ENCODE measurements at places on chromosomes 3 and 15.
A peak's percentile ranks its signal among the peaks of the same experiment; 100 is the strongest.

GRCh38 chr15:100598655-100599054 lies 3.3 kb downstream of the LINS1 start:
- DNase-seq, result no peak

- DNase-seq, result no peak
Measured at GRCh38 chr3:114406286-114406685, 112.5 kb downstream of the TIGIT start.

- DNase-seq, result no peak
Measured at GRCh38 chr15:80426316-80426715, 22.1 kb downstream of the ARNT2 start.

DNA sequence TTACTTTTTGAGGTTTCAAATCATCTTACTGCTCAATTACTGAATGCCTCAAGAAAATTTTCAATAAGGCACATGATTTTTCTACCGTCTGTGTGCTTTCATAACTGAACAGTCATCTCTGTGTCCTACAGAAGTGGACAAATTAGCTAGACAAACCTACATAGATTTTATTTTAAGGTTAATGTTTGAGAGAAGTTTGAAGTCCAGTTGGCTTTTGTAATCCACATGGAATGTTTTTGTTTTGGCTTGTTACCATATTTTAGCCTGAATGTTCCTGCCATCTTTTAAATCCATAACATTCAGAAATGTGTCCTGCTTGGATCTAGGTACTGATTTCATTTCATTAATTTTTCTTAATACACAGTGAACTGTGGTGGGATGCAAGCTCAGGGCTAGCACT lies 730.1 kb downstream of the IGSF11 start:
- no peak for DNase-seq

DNA sequence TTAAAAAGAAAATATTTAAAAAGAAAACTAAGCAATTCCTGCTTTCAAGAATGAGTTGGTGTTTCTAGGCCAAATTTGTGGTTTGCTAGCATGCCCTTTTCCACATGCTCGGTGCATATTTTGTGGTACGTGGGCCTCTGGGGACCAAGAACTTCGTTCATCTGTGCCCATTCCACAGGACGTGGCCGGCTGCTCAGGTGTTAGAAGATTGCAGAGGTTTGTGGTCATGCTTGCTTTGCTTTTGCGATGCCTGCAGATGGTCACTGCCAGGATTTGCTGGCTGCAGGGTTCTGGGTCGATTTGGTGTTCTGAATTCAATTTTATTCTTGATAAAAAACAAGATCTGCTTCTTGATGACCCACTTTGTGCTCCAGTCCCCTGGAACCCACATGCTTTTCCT lies 7.5 kb downstream of the PSTPIP1 start:
- DNase-seq, result no peak

DNA sequence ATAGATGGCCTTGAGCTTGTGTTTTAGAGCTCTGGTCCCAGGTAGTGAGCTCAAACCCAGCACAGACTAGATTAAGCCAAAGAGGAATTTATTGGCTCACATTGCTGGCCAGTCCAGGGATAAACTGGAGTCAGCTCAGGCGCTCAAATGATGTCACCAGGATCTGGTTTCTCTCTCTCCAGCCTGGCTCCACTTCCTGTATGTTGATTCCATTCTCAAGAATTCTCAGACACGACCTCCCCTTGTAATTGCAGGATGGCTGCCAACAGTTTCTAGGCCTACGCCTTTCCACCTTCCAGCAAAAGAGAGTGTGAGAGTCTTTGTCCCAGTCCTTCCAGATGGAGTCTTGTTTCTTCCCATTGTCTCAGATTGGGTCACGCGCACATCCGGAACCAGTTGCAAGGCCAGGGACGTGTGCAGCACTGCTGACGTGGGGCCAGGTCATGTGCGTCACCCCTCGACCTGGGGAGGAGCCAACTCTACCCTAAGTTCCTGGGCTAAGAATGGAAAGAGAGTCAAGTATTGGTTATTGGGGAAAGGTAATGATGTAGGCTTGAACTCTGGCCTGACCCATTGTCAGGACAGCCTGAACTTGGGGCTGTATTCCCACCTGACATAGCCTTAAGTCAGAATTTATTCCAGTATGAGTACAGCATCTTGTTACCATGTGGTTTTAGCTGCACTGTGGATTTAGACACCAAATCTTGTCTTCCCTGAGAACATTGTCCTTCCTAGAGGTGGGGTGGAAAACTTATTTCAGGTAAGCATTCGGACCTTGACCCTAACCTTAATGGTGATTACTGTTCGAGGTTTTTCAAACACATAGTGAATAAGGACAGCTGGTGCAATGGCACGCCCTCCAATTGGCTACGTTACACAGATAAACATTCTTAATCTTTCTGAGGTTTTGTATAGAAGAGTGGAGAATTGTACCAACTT lies 31.6 kb downstream of the CACNA1D start:
- DNase-seq, result no peak

- DNase-seq, result peak; percentile 87
Measured at GRCh38 chr3:177447938-177448337, 250.7 kb upstream of the TBL1XR1 start.

DNA sequence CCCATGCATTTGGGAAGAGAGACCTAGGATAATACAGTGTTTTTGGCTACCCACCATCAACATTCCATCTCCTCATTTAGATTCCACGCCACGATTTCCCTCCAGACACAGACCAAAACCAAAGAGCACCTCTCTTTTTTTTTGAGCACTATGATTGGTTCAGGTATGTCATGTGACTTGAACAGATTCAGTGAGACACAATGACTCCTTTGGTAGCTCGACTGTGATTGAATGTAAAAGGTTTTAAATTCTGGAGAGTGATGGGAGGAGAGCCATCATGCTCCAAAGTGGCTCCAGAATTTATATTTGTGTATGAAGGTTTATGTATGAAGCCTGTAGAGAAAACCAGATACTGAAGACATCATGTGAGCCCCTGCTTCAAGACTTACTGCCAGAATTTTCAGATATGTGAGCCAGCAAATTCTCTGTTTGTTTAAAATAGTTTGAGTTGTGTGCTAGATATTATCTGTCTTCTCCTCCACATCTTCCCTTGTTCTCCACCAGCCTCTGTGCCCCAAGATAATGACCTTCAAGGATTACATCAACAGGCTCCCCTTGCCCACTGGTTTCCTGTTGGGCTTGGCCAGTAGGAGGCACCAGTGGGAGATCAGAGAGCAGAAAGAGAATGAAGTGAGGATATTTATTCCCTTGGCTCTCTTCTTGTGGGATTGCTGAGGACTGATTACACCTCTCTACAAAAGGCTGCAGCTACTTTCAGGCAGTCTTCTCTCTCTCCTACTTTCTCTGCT lies 12.5 kb downstream of the MYD88 start:
- DNase-seq, result no peak

- no peak for DNase-seq
Measured at GRCh38 chr3:143004823-143005222, 3.5 kb downstream of the U2SURP start.

- peak; percentile 47 for DNase-seq
Measured at GRCh38 chr15:90530250-90531051, 728 bp downstream of the CRTC3 start.

DNA sequence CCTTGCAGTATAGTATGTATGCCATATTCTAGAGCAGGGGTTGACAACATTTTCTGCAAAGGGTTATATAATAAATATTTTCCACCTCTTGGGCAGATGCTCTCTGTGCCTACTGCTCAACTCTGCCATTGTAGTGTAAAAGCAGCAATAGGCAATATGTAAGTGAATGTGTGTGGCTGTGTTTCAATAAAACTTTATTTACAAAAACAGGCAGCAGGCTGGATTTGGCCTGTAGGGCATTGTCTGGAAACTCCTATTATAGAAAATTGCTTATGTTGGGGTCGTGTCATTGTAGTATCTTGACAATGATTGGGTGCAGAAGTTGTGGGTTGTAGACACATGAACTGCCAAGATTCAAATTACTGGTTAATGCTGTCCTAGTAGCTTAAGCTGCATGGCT lies 153.6 kb upstream of the CNTN3 start:
- no peak for DNase-seq

DNA sequence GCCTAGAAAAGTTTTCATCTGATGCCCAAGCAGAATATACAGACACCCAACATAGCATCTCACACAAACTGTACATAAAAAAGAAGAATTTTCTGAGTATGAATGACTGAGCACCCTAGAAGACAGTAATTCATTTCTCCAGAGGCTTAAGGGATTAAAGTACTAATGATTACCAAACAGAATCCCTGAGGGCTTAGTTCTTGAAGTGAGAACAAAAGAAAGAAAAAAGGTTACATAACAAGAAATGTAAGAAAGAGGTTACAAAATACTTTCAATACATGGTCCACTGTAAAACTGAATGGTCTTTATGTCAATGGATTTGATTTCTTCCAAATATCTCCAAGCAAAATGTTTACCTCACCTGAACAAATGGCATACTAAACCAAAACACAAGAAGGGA lies 9.1 kb upstream of the NEK10 start:
- DNase-seq, result no peak

DNA sequence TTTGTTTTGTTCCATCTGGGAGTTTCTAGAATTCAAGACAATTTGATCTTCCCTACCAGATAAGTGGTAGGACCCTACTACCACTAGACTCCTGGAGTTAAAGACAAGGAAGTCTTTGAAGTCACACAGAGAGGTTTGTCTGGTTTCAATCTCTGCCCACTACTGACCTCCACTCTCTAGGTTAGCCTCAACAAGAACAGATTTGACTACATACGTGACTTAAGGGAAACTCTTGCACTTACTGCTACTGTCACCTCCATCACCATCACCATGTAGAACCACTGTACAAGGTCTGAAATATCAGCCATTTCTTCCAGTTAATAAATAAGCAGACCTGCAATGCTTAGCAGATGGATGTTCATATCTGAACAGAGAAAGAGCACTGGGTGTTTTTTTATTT lies 148.3 kb upstream of the ARHGEF26 start:
- DNase-seq, result no peak

GRCh38 chr3:37227870-37228549 lies 53.6 kb upstream of the LRRFIP2 start:
- no peak for DNase-seq

DNA sequence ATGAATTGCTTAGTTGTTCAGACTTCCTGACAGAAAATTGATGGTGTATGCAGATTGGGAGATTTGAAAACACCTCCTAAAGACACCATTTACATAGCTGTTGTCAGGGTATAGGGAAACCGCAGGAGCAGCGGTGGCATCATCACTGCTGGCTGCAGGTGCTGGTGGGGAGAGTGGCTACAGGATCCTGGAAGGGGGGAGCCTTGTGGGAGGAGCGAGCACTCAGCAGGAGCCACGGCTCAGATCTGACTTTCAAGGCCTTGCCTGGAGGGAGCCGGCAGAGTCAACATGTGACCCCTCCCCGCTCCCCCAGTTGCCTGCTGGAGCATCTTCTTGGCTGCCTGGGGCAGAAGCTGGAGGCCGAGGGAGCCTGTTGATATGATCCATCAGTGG lies 26.1 kb downstream of the EDEM1 start:
- no peak for DNase-seq

GRCh38 chr15:66858423-66859207 lies 156.6 kb downstream of the SMAD6 start:
- DNase-seq, result no peak

- DNase-seq, result no peak
Measured at GRCh38 chr3:23264413-23264812, 61.3 kb downstream of the UBE2E2 start.

- DNase-seq, result no peak
Measured at GRCh38 chr15:47397655-47398054, 319.6 kb upstream of the SEMA6D start.

DNA sequence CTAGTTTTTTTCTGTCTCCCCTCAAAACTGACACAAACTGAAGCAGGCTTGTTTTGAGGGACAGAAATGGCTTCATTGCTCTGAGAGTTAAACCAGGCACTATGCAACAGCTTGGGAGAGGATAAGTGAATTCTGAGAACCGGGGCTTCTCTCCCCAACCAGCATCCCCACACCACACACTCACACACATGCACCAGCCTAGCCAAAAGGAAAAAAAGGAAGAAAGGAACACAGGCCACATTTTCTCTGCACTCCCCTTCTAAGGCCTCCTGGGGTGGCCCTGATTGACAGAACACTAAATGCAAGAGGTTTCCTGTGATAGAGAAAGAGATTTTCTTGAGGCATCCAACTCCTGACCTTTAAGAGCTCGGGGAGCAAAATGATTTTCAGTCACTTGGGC lies 177.5 kb downstream of the TLE3 start:
- no peak for DNase-seq

- DNase-seq, result no peak
Measured at GRCh38 chr3:136305879-136306278, 55.7 kb downstream of the PCCB start.

GRCh38 chr3:6791161-6791560 lies 69.8 kb upstream of the GRM7 start:
- DNase-seq, result no peak

DNA sequence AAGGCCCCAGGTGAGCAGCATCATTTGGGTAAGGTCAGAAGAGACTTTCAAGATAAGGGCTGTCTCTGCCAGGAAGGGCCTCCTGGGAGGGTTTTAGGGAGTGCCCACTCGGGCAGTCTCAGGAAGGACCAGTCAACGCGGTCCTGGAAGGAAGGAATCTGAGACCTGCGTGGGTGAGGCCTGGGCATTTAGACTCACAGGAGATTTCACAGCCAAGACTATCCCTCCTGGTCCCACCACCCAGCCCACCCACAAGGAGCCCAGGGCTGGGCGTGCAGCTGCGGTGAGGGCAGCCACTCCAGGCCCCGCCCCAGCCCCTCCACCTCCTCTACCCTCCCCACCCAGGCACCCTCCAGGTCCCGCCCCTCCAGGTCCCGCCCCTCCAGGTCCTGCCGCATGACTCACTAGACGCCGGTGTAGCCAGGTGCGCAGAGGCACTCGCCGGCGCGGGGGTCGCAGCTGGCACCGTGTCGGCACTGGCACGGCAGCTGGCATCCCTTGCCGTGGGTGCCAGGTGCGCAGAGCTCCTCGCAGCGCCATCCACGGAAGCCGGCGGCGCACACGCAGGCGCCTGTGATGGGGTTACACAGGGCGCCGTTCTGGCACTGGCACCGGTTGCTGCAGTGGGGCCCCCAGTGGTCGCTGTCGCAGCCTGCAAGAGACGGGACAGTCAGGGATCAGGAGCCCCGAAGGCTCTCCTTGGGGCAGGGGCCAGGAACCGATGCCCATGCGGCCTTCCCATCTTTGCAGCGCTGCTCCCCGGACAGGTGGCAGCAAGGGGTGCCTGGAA lies 112.7 kb downstream of the RAB11A start:
- DNase-seq, result no peak

DNA sequence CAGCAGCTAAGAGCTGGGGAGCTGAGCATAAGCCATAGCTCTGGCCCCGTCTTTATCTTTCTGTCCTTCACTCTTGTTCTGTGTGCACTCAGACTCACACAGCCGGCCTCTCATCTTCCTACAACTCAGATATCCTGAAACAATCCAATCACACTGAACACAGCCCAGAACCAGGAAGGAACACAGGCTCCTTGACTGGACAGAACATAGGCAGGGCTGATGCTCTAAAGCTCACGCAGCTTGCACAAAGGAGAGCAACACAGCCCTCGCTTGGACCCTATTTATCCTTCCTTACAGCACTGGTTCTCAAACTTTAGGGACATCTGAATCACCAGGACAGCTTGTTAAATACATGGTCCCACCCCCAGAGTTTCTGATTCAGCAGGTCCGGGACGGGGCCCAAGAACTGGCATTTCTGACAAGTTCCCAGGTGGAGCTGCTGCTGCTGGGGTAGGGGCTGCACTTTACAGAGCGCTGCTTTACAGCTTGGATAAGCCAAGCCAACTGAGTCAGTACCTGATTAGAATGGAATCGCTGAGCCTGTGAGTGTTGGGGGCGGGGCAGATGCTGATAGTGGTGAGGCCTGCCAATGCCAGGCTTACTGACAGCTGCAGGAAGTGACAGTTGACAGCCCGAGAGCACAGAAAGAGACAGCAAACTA lies 65.1 kb downstream of the MRPL46 start:
- DNase-seq, result no peak

GRCh38 chr15:42413920-42414319 lies 54.6 kb downstream of the CAPN3 start:
- no peak for DNase-seq
